ENCODE measurements at places on chromosomes 12 and 14.
A peak's percentile ranks its signal among the peaks of the same experiment; 100 is the strongest.

GRCh38 chr12:105993766-105994555, 144.8 kb downstream of the NUAK1 start:
- no peak for DNase-seq

GRCh38 chr12:27969624-27970400, 2.7 kb downstream of the PTHLH start:
- peak; percentile 38 for DNase-seq

DNA sequence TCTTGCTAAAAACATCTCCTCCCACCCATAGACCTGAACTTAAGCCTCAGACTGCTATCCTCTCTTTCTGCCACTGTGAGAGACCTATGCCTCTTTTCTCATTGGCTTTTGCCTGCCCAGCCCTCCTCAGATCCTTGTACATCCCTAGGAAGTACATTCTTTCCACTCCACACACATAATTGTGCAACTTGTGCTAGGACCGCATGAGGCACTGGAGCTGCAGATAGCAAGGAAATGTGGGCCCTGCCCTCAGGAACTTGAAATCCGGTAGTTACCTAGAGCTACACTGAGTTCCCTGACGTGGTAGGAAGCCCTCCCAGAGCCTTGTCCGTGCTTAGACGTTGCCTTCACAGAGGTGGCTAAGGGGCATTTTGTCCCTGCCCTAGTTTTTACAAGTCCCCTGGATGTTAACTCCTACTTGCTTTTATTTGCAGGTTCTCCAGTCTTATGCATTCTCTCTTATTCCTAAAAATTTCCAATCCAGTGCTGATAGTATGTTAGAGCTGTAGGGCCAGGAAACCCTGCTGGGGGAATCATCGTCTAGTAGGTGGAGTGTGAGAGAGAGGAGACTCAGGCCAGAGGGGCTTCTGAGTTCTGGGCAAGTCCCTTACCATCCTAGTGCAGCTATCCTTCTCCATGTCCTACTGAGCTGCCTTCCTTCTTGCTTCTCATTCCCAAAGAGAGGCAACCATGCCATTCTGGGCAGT, 41.3 kb downstream of the NTF3 start:
- no peak for DNase-seq

DNA sequence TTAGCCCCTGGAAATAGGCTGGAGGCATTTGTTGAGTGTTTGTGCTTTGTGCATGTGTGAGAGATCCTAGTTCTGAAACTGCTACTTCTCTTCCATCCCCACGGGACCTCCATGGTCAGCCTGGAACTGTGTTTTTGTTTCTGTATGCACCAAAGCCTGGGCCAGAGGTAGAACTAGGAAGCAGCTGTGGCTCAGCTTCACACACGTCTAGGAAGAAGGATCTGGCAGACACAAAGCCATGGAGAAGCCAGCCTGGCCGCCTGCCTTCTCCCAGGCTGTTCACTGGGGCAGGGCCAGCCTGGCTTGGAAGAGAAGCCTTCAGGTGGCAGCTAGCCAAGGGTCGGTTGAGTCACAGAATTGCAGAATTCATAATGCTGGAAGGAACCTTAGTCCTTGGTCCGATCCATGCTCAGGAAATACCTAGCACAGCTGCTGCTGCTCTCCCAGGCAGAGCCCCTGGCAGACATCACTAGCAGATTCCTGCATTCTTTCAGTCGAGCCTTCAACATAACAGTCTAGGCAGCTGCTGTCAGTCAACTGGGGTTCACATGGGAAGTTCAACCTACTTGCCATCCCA, 27.0 kb downstream of the RIN3 start:
- no peak for DNase-seq

GRCh38 chr12:80752464-80752863, 35.8 kb downstream of the MYF5 start:
- DNase-seq: no peak

DNA sequence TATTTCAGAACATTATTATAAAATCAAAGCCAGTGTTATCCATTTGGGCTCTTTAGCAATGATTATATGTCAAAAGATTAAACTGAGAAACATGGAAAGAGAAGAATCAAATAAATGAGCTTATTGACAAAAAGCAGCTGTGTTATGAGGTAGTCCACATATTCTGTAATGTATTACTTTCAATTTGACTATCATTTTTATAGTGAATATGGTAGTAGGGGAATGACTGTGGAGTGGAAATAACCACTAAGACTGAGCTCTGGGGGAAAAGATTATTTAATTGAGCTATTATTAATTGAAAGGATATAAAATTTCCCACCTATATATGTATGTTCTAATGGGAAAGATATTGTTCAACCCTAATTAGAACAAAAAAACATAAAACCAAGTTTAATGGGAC, 381.3 kb downstream of the TMTC2 start:
- DNase-seq: no peak

- no peak for DNase-seq
Observed at GRCh38 chr12:107779077-107779831, 4.8 kb downstream of the ASCL4 start.

Measured in stimulated activated CD4-positive, alpha-beta T cell treated with anti-CD3 and anti-CD28 coated beads, Interleukin-1b, Interleukin-23, amount 100 ng/mL, for 24 hours (primary cell).